ENCODE measurements at places on chromosomes 2 and 18.

GRCh38 chr2:33242845-33243244 lies 233.6 kb upstream of the RASGRP3 start:
- DNase-seq = peak; percentile 66

DNA sequence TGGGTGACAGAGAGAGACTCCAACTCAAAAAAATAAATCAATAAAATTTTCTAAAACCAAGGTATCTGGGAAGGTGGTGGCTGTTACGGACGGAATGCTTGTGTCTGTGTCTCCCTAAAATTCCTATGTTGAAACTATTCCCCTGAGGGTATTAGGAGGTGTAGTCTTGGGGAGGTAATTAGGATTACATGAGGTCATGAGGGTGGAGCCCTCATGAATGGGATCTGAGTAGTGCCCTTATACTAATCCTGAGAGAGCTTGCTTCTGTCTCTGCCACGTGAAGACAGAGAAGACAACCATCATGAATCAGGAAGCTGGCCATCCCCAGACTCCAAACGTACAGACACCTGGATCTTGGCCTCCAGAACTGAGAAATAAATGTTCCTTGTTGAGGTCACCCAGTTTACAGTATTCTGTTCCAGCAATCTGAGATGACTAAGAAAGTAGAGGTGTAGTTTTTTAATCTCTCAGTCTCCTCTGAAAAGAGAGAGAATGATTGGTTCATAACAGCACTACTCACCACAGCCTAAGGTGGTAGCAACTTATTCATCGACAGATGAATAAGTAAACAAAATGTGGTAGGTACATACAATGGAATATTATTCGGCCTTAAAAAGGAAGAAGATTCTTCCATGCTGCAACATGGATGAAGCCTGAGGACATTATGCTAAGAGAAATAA lies 38.4 kb downstream of the TGFBRAP1 start:
- no peak for DNase-seq

- DNase-seq = no peak
Observed at GRCh38 chr18:55593888-55594287, 5.9 kb upstream of the TCF4 start.

DNA sequence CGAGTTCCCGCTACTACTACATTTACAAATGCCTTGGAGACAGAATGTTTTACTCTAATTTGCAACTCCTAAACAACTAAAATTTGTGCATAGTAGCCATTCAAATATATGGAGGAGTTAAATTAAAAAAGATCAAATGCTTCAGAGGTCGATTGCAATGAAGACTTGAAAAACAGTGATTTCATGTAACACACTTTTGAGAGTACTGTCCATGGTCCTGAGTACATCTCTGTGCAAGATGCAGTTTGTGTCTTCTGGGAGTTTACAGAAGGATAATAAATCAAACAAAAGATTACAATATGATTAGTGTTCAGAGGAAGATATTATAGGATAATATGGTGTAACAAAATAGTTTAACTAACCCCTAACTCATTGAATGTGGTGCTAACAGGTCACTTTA lies 894.7 kb downstream of the TMEM182 start:
- DNase-seq = no peak

GRCh38 chr2:171316755-171317337 lies 116.9 kb downstream of the METTL8 start:
- no peak for DNase-seq

DNA sequence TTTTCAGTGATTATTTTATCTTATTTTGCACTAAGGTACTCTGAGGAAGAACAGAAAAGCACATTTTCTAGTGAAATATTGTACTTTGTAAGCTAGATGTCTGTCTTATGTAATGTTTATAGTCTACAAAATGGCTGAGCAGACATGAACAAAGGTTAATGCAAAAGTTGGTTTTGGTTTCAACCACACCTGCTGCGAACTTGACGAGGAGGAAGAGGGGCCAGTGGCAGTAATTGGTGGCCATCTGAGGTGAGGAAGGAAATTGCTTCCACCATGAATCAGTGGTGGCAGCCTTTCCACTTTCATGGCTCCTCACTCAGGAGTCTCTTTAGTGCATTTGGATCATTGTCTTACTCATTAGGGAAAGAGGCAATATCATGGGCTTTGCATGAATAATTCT lies 894.2 kb downstream of the CNTNAP5 start:
- no peak for DNase-seq

- no peak for DNase-seq
Observed at GRCh38 chr18:74544898-74545297, 10.6 kb downstream of the CNDP1 start.

DNA sequence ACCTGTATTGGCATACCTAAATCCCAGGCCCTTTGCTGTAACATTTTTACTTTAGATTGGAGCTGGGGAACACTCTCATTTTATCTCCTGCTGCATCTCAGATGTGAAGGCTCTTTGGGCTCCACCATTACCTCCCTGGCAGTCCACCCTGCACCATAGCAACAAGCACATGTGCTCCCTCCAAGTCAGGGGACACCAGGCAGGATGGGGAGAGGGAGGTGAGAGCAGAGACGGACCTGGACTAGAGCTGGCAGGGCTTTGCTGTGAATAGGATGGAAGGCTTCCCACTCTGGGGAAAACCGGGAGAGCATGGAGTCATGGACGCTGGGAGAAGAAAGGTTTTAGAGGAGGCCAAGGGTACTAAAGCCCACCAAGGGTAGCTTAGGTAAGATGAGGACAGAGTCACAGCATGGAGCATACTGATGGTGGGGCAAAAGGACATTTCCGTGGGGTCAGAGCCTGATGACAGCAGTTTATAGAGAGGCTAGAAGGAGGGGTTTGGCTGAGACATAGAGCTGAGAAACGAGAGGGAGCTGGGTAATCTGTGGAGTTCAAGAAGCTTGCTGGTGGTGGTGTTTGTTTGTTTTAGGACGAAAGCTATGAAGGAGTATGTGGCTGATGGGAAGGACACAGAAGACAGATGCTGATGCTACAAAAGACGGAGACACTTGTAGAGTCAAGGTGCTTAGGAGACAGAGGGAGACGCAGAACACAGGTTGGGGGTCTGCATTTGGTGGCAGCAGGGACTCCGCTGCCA lies 134.8 kb downstream of the COL6A3 start:
- no peak for DNase-seq

DNA sequence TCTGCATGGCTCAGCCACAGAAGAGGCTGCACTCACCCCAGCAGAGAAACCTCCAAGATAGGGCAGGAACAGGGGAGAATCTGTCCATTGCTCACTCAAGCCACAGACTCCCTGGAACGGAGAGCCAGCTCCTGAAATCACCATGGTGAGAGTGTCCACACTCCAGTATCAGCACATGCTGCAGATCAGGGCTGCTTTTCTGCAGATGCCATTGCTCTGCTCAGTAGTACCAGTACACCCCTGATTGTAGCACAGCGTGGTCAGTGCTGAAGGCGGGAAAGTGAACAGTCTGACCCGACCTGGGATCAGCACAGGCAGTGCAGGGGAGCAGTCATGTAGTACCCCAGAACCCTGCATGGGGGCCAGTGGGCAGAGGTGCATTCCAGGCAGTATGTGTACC lies 73.9 kb downstream of the GYPC start:
- no peak for DNase-seq

- DNase-seq = no peak
Observed at GRCh38 chr2:118803012-118803411, 44.4 kb downstream of the EN1 start.

GRCh38 chr18:48781163-48781987 lies 169.4 kb downstream of the SMAD7 start:
- no peak for DNase-seq

Measured in A172 (cell line).